ENCODE measurements at places on chromosomes 11 and 22.

- DNase-seq = no peak
These were observed 24.6 kb upstream of the DGAT2 start for GRCh38 chr11:75743711-75744563.

GRCh38 chr11:38060920-38061319 lies 1462.9 kb upstream of the RAG2 start:
- DNase-seq = no peak

- DNase-seq = no peak
These were observed 16.1 kb upstream of the NTM start for GRCh38 chr11:131354251-131354701.

GRCh38 chr11:4134806-4135205 lies 40.2 kb downstream of the RRM1 start:
- no peak for DNase-seq

DNA sequence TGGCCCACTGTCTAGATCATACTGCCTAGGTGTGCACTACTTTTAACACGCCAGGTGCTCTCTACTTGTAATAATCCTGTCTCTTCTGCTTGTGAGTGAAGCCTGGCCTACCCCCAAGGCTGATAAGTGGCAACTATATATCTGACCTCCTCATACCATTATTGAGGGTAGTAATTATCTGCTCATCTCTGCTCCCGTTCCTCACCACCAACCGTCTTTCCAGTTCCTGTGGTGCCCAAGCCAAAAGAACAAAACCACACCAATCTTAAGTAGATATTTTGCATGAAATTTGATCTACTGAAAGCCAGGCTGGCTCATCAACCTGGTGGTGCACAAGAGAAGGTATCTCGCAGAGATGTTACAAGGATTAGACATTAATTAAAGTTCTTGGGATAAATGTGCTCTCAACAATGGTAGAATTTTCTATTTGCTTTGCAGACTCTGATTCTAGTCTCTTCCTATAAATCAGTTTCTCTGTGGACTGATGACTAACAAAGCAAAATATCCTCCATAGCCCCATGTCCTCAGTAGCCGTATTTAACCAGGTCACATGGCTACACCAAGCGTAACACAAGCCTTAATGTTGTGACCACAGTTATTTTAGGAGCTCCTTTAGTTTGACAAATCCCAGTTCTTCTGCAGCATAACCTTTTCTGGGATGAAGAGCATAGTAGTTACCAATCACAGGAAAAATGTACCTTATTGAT lies 267.2 kb downstream of the NTM start:
- no peak for DNase-seq

GRCh38 chr11:119701591-119702549 lies 27.1 kb downstream of the NECTIN1 start:
- DNase-seq = peak; percentile 35

GRCh38 chr11:112321501-112322172 lies 61.0 kb upstream of the PLET1 start:
- DNase-seq = peak; percentile 85

GRCh38 chr11:45332276-45332934 lies 46.3 kb upstream of the SYT13 start:
- DNase-seq = no peak

- no peak for DNase-seq
These were observed 8.4 kb upstream of the CTSC start for GRCh38 chr11:88345949-88346348.

DNA sequence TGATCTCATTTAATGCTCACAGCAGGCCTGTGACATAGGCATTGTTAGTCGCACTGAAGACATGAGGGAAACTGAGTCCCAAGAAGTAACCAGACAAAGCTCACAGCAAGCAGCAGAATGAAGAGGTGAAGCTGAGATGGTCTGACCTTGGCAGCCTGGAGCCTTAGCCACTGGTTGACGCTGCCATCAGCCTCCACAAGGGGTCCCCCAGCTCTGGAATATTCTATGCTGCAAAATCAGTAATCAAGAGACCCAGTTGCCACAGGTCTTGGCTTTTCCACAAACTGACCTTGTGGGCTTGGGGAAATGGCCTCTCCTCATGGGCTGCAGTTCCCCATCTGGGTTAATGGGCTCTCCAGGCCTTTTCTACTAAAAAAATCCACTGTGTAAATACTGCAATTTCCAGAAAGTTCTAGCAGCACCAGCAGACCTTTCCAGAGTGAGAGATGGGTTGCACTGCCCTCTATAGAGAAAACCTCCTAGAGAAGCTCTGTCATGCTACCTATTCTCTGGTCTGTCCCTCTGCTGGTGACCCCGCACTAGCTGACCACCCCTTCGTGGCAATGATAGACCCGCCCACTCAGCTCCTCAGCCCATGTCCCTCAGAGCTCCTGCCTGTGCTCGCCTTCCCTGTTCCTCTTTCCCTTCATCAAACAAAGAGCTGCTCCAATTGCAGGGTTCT lies 22.6 kb upstream of the ISX start:
- no peak for DNase-seq

DNA sequence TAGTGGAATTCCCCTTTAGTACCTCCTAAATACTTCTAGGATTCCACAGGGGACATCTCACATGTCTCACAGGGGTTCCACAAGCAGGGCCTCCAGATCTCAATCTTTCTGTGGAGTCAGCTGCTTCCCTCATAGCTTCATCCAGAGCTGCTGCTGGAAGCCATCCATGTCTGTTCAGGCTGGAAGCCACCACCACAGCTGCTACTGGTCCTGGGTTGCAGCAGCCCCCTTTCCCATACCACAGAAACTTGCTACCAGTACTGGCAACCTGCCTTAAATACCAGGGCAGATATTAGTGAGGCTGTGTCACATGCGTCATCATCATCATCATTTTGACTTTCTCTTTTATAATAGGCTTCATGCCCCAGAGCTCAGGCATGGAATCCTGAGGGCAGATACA lies 242.7 kb upstream of the NCAM1 start:
- no peak for DNase-seq

- DNase-seq = no peak
These were observed 1.4 kb upstream of the SERPINH1 start for GRCh38 chr11:75560644-75561043.

DNA sequence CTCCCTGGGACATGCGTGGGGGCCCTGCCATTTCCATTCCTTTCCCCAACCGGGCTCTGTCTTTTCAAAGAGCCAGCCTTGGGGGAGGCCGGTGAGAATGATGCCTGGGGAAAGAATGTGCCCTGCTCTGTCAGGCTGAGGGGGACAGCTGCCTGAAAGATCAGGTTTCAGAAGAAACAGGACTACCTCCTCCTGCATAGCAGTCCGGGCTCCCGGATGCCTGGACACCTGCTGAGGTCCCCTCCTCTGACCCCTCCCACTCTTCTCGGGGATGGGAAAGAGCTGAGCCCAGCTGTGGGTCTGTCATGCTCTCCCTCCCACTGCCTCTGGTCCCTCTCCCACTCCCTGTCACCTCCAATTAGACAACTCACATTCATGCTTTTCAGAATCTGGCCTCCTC lies 41.8 kb upstream of the CDON start:
- no peak for DNase-seq

DNA sequence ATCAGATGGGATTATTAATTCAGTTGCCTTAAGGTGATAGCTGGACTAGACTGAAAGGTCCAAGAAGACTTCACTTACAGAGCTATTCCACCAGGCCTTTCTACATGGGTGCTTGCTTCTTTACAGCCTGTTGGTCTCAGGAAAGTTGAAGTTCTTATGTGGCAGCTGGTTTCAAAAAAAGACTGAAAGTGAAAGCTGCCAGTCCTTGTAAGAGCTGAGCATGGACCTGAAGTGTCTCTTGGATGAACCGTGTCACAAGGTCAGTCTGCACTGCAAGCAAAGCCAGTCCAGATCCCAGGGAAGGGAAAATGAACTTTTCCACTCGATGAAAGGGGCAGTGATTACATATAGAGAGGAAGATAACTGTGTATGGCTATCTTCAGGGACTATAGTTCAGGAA lies 201.5 kb upstream of the LUZP2 start:
- DNase-seq = no peak

DNA sequence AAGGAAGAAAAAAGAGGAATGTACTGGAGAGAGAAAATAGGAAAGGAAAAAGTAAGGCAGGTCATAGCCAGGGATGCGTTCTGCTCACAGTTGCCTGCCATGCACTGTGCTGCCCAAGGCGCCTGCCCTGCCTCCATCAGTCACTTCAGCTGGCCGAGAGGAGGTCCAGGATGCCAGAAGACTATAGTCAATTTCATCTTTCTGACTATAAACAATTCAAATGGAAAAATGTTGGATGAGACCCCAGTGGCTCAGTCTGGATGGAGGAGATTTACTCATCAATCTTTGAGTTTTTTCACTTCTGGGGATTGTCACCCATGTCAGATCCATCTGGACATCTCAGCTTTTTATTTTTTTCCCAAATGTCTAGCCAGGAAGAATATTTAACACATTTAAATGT lies 36.7 kb upstream of the CLMP start:
- DNase-seq = no peak

- no peak for DNase-seq
These were observed 15.3 kb upstream of the CD82 start for GRCh38 chr11:44550123-44550522.

DNA sequence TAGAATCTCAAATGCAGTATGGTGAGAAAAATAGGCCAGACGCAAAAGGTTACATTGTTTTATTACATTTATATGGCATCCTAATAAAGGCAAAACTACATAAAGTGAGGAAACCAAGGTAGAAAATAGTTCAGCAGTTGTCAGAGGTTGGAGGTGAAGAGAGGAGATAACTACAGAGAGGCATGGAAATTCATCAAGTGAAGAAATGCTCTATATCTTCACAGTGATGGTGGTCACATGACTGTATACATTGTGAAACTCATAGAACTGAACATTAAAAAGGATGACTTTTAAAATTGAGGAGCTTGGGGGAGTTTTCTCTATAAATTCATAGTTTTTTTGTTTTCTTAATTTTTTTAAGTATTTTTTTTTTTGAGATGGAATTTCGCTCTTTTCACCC lies 14.4 kb downstream of the LGR4 start:
- no peak for DNase-seq

DNA sequence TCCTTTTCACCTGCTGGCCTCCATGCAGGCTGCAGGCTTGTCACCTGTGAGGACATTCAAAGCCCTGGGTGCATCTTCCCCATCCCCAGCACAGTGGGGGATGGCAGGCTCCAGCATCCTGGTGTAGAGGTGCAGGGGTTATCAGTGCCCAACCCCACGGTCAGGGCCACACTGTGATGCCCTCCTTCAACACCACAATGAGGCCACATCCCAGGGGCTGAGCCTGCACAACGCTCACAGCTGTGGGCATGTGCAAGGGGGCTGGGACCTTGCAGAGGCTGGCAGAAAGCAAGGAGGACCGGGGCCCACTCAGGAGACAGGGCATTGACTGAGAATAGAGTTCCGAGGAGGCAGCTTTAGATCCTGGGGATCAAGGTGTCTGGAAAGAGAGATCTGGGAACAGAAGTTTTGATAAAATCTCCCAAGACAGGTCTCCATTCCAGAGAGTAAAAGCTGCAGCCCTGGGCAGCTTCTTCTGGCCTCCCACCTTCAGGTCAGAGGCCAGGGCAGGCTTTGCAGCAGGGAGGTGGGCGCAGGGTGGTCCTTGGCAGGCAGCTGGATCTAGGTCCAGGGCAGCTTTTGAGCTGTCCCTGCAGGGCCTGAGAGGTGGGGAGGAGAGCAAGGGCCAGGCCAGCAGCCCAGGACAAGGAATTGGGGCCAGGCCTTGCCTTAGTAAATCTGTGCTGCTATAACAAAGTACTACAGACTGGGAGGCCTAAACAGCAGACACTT lies 250.8 kb upstream of the B3GAT1 start:
- DNase-seq = no peak

DNA sequence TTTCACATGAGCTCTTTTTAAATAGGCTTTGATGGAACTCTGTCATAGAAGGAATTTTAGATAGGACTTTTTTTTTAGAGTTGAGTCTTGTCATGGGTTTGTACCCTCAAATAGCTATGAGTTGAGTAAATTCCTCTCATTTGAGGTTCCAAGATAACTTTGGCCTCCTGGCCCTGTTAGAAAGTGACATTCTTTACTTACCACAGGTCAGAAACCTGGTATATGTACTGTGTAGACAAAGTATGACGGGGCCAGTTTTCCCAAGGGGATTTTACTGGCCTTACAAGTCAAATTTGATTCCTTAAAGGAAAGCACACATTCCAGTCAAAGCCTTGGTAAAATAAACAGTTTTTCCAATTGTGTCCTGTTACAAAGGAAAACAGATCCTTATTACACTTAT lies 729.3 kb upstream of the LUZP2 start:
- DNase-seq = no peak

DNA sequence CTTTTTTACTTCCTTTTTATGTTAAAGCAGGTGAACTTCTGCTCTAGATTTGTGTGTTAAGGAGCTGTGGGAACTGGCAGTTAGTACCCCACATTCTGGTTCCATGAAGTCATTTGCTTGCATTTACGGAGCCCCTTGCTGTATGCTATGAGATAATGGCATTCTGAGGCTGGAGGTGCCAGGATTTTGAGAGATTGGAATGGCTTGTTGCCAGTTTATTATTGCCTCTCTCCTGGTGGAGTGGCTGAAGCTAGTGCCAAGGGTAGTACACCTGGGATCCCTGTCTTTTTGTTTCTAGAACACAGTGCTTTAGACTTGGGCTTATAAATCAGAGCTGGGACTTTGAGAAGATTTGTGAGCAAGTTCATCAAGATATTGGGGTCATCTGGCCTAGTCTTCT lies 73.8 kb downstream of the STIM1 start:
- no peak for DNase-seq

DNA sequence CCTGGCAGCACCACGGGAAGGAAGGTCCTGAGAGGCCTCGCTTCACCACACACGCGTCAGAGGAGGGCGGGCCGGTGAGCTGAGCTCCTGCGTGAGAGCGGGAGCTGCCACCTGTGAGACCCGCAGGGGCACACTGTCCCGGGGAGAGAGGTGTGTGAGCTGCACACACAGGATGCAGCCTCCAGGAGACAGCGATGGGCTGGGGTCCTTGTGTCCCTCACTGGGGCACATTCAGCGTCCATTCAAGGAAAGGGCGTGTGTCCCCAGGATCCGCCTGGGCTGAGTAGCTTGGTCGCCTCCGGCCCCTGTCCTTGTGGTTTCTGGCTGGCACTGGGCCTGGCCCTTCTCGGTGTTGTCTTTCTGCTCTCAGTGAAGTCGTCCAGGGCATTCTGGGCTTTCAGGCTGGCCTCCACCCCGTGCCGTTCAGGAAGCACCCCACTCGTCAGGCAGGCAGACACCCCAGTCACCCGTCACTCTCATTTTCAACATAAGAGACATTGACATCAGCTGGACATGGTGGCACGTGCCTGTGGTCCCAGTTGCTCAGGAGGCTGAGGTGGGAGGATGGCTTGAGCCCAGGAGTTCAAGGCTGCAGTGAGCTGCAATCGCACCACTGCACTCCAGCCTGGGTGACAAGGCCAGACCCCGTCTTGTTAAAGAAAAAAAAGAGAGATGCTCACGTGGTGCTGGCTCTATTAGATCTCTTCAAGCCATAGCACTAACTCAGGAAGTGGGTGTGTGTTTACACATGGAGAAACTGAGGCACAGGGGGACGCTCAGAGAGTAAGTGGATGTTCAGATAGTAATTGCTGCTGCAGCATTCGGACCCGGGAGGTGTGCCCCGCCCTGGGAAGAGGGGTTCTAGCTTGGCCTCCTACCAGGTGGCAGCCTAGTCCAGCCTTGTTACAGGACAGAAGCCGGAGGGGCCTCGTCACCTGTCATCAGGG lies 1081.6 kb downstream of the BRD1 start:
- no peak for DNase-seq

Data from left colon (tissue), 2 donors.